NCI-H460 (cell line): ENCODE measurements at places on chromosomes 7 and 10.
A peak's percentile ranks its signal among the peaks of the same experiment; 100 is the strongest.

- peak; percentile 74 for DNase-seq
Observed at GRCh38 chr10:52313933-52314821, at the start of gene DKK1. Gene DKK1 (plus strand): TSS chr10:52314281. CDS start chr10:52314435, 154 bp downstream.

GRCh38 chr7:74542558-74543117, 88.9 kb downstream of the GTF2IRD1 start:
- no peak for DNase-seq

GRCh38 chr10:32095116-32095733, 39.0 kb upstream of the KIF5B start:
- no peak for DNase-seq

DNA sequence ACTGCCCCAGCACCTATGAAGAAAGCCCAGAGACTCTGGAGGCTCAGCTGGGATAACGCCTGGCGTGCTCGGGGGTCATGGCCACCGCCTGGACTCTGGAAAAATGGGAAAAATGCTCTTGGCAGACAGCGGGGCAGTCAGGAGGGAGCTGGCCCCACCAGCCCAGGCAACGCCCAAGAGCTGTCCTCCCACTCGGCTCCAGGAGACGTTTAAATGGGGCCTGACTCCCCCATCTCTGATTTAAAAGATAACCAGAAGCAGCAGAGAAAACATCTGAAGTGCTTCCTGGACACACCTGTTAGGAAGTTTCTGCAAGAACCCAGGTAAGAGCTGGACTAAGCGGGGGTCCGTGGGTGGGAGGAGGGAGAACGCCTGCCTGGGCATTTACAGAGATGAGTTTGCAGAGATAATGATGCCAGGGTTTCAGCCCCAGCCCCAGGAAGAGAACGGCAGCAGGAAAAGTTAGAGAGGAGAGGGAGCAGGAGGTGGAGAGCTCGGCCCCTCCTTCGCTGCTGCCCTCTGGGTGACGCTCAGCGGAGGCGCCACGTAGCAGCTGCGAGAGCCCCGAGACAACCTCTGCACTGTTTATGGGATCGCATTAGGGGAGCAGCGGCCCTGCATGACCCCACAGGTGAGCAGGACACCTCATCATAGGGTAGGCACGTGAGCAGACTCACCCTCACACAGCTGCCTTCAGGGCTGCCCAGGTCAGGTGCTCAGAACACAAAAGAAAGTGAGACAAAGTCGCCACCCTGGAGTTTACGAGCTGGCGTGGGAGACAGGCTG, 83.5 kb upstream of the INSIG1 start:
- DNase-seq, result no peak

- no peak for DNase-seq
Observed at GRCh38 chr10:119370972-119371703, 163.8 kb downstream of the GRK5 start.

GRCh38 chr7:138842111-138842510, 44.1 kb upstream of the ATP6V0A4 start:
- no peak for DNase-seq

GRCh38 chr7:71535616-71536015, 403.7 kb downstream of the GALNT17 start:
- no peak for DNase-seq

DNA sequence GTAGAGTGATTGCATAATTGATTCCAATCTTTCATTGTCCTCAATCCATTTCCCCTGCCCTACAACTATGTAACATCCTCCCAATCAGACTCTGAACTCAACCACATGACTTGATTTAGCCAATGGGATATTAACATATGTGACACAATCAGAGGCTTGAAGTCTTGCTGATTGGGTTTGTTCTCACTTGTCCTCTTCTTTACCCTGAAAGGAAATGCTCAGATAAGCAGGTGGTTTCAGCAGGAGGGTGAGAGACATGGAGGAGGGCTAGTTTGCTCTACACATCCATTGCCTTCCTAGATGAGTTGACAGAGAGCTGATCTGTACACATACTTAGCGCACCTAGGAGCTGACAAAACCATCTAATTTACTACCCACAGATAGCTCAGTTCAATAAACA, 669.4 kb downstream of the NRG3 start:
- DNase-seq, result no peak

DNA sequence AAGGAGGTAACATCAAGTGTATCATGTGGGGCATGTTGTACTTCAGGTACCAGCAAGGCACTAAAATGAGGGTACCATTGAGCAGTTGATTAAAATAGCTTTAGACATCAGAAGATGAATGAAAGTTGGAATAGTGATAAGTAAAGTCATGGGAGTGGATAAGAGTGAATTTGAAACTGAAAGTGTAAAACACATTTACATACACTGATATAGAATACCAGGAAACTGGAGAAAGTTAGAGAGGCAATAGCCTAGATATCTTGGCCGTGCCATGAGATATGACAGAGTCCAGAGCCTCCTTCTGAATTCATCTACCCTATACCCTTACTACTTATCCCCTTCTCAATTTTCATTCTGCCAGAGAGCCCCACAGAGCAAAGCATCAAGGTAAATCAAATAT, 76.6 kb downstream of the GRM3 start:
- DNase-seq, result no peak

DNA sequence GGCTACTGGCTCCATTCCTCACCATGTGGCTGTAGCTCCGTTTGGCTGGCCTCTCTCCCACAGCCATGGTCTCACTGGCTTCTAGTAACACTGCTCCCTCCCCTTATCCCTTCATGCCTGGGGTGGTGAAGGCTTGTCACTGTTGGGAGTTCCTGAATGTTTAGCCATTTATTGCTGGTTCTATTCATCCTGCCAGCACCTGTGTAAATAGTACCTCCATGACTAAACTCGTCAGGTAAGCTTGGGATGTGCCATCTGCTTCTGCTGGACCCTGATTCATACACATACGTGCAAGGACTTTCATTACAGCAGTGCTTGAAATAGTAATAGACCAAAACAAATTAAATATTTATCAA, 61.6 kb downstream of the CCDC71L start:
- no peak for DNase-seq

GRCh38 chr10:76879116-76879913, 758.3 kb downstream of the KCNMA1 start:
- DNase-seq, result no peak

DNA sequence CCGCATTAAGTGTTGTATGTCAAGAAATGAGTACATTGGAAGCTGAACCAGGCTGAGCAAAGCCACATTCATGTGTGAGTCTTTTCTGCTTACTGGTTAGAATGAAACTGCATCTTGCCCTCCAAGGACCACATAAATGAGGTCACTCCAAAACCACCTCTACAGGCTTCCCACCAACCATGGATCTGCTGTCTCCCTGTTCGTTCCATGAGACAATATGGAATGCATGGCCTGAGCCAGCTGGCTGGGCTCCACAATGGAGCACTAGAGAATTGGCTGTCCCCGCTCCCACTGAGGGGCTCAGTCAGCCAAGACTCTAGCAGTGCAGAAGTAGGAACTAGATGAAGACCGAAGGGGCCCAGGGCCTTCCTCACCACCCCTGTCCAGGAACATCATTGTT, 120.8 kb downstream of the TNS3 start:
- DNase-seq, result no peak

- DNase-seq, result no peak
Observed at GRCh38 chr10:80529604-80530003, 8.1 kb upstream of the SH2D4B start.

GRCh38 chr10:18545621-18546305, 105.6 kb downstream of the NSUN6 start:
- no peak for DNase-seq

GRCh38 chr7:27634671-27635493, 27.8 kb downstream of the HIBADH start:
- no peak for DNase-seq

DNA sequence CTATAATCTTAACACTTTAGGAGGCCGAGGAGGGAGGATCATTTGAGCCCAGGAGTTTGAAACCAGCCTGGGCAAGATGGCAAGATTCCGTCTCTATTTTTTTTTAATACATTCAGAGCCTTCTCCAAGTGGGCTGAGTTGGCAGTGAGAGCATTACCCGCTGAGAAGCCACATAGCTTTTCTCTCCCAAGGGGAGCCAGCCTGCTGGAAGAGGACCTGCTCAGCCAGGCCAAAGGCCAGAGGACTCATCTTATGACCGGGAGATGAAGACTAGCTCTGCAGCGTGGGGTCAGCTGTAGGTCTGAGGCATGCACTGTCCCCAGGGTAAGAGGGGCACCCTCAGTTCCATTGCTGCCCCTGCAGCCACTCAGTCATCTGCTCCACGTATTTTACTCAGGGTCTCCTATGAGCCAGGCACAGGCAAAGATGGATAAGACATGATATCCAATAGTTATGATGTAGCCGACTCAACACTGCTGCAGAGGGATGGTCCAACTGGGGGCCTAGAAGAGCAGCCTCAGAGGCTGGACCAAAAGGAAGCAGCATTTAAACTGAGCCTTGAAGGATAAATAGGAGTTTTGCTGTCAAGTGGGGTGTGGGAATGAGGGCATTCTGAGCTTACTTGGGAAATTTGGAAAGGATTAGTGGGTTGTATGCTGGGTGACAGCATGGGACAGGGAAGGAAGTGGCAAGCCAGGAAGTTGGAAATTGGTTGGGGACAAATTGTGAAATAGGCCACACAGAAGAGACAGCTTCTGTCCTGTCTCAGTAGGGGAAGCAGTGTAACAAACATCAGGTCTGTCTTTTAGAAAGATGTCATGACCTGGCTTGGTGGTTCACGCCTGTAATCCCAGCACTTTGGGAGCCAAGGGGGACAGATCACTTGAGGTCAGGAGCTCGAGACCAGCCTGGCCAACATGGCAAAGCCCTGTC, 1.6 kb upstream of the MARVELD1 start:
- DNase-seq, result no peak

DNA sequence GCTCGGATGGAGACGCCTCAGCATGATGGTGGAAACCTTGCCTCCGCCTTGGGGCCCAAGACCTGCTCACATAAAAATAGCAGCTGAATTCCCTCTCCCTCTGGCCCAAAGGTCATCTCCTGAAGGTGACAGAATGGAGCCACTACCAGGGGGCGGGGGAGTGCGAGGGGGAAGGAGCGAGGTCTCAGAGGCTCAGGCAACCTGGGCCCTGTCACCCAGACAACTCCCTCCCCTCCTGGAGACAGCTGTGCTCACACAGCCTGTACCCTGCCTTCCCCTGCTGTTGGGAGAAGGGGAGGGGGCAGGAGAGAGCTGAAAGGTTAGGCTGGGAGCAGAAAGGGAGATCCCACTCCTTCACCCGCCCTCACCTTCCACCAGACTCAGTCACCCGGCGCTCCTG, 173.0 kb upstream of the RHEB start:
- no peak for DNase-seq

- DNase-seq, result no peak
Observed at GRCh38 chr7:48295296-48295971, 124.2 kb downstream of the ABCA13 start.

- no peak for DNase-seq
Observed at GRCh38 chr7:108149908-108150307, 19.7 kb upstream of the LAMB4 start.
